NCI-H187 treated with DMSO at 0.1 percent for 48 hours (cell line): ENCODE measurements at places on chromosomes 11 and 22.

DNA sequence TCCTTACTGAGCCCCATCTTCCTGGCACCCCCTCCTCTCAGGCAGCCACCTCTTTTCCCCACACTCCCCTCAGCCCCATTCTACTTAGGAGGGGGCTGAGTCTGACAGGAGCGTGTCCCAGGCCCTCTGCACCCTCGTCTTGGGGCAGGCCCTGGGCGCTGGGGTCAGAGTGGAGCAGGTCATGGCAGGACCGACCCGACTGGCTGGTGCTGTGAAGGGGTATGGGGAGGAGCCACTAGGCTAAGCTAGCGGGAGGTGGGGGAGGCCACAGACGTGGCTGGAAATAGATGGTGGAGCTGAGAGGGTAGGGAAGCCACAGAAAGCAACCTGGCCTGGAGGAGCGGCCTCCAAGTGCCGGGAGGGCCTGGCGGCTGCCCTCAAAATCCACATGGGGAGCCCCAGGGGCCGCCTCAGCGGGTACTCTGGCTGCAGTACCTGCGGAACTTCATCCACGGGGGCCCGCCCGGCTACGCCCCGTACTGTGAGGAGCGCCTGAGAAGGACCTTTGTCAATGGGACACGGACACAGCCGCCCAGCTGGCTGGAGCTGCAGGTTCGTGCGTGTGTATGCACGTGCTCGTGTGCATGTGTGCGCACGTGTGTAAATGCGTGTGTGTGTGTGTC is 61.7 kb downstream of the MYO7A start:
- DNase-seq, result no peak

GRCh38 chr11:66910669-66911068 is 47.5 kb downstream of the PC start:
- DNase-seq, result no peak

DNA sequence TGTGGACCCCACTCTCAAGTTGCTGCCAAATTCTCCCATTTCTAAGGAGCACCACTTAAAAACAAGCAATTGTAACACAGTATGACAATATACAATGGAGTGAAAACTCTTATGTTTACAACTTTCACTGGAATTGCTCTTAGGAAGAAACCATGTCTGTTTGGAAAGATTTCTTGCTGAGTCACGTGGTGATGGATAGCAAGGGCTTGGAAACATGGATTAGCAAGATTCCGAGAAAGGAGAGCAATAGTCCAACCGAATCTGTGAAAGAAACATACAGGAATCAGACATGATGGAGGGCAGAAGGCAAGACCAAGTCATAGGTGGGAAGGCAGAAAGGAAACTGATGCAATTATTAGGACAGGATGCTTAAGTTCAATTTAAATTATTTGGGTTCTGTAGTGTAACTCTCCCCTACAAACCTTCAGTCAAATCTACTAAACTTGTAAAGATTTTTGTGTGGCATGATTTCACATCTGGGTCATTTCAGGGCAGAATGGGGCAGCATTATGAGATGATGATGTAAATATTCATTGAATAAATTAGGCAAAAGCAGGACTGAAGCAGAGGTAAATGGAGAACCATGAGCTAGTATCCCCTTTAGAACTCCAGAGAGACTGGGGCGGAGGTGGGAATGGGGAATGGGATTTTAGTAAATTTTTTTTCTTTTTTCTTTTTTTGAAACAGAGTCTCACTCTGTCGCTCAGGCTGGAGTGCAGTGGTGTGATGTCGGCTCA is 27.8 kb upstream of the THY1 start:
- DNase-seq, result no peak

GRCh38 chr11:38971141-38971540 is 2373.1 kb upstream of the RAG2 start:
- DNase-seq, result no peak

DNA sequence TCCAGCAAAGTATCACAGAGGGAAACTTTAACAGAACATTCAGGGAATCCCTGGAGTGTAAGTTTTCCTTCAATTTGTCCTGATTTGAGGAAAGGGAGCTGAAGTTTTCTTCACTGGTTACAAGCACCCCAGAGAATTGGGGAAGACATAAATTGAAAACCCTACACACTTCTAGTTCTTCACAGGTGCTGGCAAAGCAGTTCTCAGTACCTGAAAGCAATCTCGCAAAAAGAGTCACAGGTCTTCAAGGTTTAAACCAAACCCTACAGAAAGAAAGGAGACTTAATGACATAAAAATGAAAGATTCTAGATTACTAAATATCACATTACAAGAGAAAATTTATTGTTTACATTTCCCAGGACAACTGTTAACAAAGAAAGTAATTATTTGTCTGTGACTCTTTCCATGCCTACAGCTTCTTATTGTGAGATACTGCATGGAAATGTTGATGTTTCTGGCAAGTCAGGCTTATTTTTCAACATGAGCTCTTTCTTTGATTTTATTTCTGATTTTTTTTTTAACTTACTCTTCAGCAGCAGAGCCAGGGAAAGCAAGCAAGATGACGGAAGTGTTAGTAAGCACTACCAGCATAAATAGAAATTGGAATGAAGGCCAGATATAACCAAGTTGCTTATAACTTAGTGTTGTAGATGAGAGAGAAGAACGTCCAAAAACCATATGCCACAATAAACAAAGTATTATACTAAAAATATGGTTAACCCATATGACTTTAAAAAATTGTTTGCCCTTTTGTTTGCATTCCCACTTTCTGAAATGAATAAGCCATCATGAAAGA is 44.1 kb downstream of the FANCF start:
- no peak for DNase-seq

DNA sequence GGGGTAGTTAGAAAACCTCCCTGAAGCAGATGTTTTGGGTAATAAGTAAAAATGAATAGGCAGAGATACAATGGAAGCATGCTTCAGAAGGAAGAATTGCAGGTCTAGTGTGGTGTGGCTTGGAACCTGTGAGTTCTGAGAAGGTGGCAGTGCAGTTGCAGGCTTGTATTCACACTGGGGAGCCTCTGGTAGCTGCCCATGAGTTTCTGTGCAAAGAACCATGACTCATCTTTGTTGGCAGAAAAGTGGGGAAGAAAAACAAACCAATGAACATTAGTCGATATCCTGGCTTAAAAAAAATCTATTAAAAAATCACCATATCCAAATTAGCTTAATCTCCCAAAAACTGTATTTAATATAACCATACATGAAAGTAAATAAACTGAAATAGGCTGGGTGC is 232.6 kb downstream of the FAT3 start:
- DNase-seq, result no peak

GRCh38 chr11:74744277-74744676 is 4.4 kb upstream of the RNF169 start:
- no peak for DNase-seq

DNA sequence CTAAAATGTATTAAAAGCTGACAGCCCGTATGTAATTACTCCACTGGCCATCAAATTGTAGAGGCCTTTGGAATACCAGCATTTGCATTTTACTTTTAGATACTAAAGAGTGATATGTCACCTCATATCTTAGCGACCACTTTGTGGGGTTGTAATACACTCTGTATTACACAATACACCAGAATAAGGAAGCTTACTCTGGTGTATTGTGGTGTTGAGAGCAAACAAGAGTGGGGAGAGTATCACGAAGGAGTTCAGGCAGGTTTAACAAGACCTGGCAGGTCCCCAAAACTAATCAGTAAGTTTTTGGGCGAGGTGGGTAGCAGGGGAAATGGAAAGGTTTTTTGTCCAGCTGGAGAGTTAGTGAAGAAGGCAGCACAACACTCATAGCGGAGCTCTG is 3.2 kb downstream of the NUP50 start:
- DNase-seq, result no peak

GRCh38 chr11:134725716-134726639 is 313.9 kb upstream of the B3GAT1 start:
- DNase-seq, result no peak

- no peak for DNase-seq
Measured at GRCh38 chr22:39773976-39774539, 119.5 kb downstream of the ENTHD1 start.

- DNase-seq, result no peak
Measured at GRCh38 chr11:35932681-35933319, 11.1 kb upstream of the LDLRAD3 start.

DNA sequence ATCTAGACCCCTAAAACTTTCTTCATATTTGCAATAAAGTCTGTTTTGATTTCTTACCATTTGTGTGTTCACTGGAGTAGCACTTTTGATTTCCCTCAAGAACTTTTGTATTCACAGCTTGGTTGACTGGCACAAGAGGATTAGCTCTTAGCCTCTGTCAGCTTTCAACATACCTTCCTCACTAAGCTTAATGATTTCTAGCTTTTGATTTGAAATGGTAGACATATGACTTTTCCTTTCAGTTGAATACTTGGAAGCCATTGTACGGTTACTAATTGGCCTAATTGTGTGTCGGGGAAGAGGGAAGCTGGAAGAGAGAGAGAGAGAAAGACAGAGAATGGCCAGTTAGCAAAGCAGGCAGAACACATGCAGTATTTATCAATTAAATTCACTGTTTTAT is 180.5 kb downstream of the ARHGAP42 start:
- DNase-seq, result no peak
